Caco-2 (cell line): ENCODE measurements at places on chromosomes 1 and 21. TPM values are rescaled to one million over a fixed set of nuclear protein-coding genes. Genes with fewer than 3 reads are reported as not detected.

GRCh38 chr1:50417946-50418599, 5.2 kb downstream of the DMRTA2 start:
- no peak for DNase-seq

The S100B gene
- total RNA-seq = not detected in 2 replicates

DNA sequence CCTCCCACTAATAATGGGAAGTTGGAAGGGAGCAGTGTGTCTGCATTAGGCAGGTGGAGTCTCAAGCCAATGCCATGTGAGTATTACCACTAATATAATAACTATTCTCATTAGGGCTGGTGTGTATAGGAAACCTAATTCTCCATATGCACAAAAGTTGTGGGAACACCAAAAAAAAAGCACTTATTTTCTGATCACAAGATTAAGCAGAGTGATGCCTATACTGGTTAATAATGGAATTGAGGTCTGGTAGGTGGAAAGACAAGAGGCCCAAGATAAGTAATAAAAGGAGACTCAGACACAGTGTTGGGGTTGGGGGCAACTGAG, 7.0 kb upstream of the NPL start:
- no peak for DNase-seq

The MMP23B gene
- 3.7 and 6.0 TPM in 2 replicates for total RNA-seq

DNA sequence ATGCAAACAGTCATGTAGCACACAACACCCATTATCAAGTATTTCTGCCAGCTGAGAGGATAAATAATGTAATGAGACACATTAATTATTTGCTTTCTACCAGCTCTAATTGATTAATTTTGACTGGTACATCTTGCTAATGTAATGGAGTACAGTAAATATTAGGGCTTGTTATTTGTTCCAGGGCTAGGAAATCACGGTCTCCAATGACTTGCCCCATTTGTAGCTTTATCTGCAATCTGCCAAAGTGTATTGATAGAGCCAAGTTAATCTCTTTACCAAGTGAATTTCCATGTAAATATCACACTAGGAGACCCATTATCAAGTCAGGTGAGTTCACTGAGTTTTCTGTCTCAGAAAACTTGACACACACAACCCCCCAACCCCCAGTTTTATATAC, 55.1 kb downstream of the RGS13 start:
- DNase-seq = no peak

DNA sequence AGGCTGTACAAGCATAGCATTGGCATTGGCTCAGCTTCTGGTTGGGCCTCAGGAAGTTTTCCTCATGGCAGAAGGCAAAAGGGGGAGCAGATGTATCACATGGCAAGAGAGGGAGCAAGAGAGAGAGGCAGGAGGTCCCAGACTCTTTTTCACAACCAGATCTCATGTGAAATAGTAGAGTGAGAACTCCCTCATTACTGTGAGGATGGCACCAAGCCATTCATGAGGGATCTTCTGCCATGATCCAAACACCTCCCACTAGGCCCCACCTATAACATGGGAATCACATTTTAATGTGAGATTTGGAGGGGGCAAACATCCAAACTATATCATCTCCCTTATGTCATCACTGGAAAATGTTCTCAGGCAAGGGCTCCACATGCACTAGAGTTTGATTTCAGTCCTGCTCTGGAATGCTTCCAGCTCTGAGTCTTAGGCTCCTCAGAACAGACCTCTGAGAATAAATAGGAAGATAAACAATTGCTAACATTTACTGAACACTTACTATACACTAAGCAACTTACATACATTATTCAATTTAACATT, 39.4 kb upstream of the VTCN1 start:
- no peak for DNase-seq

GRCh38 chr1:203860396-203861025, 888 bp upstream of the SNRPE start:
- peak; percentile 14 for DNase-seq

The C1orf56 gene
- total RNA-seq = 4.8 and 6.7 TPM in 2 replicates

The HJV gene
- total RNA-seq = not detected in 2 replicates

The SLFNL1 gene
- total RNA-seq = 0.09 and 0.18 TPM in 2 replicates

GRCh38 chr1:238487931-238488330, 597.2 kb upstream of the ZP4 start:
- no peak for DNase-seq

- no peak for DNase-seq
Observed at GRCh38 chr1:59350521-59350920, 53.6 kb downstream of the FGGY start.

- peak; percentile 60 for DNase-seq
Observed at GRCh38 chr1:47390843-47391242, 25.2 kb upstream of the FOXE3 start.

The TCHHL1 gene
- not detected in 2 replicates for total RNA-seq

- no peak for DNase-seq
Observed at GRCh38 chr1:100624886-100625610, 87.1 kb downstream of the GPR88 start.

The LRRC38 gene
- not detected in 2 replicates for total RNA-seq

DNA sequence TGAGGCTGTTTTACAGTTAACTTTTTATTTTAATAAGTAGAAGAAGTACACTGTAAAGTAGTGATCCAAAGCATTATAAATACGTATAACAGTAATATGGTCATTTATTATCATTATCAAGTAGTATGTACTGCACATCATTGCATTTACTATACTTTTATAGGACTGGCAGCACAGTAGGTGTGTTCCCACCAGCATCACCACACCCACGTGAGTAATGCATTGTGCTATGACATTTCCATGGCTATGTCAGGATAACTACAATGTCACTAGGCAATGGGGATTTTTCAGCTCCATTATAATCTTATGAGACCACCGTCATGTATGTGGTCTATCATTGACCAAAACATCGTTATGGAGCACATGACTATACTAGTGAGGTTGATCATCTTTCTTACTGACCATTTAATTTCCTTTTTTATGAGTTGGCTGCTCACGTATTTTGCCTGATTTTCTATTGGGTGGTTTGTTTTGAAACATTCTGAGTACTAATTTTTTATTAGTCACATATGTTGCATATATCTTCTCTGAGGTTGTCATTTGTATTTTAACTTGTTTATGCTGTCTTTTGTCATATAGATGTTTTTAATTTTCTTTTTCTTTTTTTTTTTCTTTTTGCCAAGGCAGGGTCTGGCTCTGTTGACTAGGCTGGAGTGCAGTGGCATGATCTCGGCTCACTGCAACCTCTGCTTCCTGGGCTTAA, 25.3 kb upstream of the SHCBP1L start:
- DNase-seq = no peak

The MYBPH gene
- 19.7 and 25.9 TPM in 2 replicates for total RNA-seq

DNA sequence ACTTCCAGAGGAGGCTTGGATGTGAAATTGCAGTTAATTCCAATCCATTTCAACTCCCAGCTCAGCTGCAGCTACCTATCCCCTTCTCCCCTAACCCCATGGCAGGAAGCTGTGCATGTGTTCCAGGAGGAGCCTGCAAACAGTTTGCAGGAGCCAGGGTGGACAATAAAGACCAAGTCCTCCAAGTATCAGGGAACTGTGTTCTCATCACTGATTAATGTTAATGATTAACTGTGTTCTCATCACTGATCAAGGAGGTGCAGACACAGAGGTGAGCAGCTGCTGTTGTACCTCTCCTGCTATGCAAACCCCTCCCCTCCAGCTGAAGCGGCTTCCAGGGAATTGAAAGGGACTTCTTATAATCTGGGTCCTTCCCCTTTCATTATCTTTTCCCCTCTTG, 19.2 kb downstream of the CLDN19 start:
- peak; percentile 40 for DNase-seq

GRCh38 chr21:35386491-35387079, 337.5 kb upstream of the RUNX1 start:
- no peak for DNase-seq

The GRHL3 gene
- 2.3 and 2.7 TPM in 2 replicates for total RNA-seq

The TMEM52 gene
- 5.8 and 6.4 TPM in 2 replicates for total RNA-seq

- DNase-seq = no peak
Observed at GRCh38 chr1:182259229-182259872, 132.2 kb downstream of the GLUL start.

The PHTF1 gene
- total RNA-seq = 10.4 and 12.7 TPM in 2 replicates
